Activated CD8-positive, alpha-beta memory T cell treated with anti-CD3 and anti-CD28 coated beads, Interleukin-2, amount 50 U/mL, for 48 hours (primary cell): ENCODE measurements at places on chromosomes 5 and 9.

DNA sequence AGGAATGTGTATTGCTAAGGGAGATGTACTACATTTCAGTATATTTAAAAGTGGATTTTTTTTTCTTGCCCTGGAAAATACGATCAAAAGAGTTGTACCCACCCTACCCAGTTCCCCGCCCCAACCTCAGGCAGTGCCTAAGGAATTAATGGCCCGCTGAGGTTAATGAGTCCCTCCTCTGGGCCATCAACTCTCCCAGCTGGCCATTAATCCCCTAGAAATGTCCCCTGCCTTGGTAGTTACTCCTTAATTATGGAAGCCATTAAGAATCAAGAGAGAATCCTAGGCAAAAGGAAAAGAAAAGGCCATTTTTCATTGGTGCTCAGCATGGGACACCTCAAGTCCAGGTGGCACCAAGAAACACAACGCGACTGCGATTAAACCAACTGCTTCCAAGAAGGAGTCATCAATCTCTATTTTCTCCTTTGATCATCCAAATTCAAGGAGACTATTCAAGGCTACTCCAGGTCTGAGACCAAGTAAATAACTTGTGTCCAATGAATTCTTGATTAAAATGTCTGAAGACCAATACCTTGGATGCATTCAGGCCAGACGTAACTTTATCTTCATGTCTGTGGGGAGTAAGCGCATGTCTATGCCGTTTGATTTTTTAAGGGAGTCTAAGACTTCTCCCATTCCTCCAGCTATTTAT is 1962.2 kb upstream of the WWC1 start:
- DNase-seq: no peak

DNA sequence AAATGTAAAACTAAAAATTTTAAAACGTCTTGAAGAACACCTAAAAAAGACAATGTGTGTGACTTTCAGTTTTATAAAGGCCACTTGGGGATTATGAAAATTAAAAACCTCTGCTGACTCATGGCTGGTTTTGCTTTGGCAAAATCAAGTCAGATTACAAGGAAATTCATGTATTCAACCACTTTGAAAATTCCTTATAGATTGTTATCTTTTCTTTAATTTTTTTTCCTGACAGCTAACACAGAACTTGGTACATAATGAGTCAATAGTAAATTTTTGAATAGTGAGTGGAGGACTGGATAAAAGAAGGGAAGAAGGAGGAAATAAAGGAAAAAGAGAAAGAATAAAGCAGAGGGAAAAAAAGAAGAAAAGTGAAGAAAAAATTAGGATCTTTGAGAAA is 1774.7 kb upstream of the ACO1 start:
- no peak for DNase-seq

- DNase-seq: no peak
Measured at GRCh38 chr5:176578391-176578808, 29.3 kb downstream of the CDHR2 start.

DNA sequence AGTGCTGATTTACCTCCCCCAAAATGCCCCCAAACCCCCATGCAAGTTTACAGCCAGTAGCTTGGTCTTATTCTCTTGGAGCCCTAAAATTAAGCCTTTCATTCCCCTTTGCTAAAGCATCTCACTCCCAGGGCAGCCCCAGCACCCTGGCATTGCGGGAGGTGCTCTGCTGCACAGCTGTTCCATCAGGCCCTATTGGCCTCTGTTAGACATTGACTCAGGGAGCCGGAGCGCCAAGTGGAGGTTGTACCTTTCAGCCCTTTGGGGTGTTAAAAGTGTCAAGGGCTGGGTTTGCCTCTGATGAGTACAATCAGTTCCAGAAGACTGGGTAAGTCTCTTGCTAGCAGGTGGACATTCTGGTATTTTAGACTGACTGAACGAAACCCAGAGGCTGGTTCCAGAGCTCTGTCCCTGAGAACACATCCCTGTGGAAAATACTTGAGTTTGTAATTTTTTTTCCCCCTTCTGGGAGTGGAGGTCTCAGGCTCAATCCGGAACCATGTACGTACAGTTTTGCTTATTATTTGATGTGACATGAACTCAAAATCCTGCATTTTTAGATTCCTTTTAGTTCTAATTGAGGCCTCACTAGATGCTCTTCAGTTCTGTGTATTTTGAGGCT is 102.4 kb downstream of the UBE2R2 start:
- no peak for DNase-seq

GRCh38 chr5:165328846-165329245 is 1823.4 kb downstream of the MAT2B start:
- no peak for DNase-seq

DNA sequence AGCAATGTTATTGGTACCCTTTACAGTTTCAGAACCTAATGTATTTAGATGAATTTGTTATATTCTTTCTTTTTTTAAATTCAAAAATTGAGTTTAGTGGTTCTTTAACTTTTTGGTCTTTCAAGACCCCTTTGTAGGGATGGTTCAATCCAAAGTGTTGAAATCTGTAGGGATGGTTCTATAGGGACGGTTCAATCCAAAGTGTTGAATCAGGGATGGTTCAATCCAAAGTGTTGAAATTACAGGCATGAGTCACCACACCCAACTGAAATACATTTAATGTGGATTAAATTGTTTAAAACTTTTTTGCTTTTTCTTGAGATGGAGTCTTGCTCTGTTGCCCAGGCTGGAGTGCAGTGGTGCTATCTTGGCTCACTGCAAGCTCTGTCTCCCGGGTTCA is 30.6 kb downstream of the SNX2 start:
- DNase-seq: no peak

- no peak for DNase-seq
Measured at GRCh38 chr5:119410448-119411159, 41.7 kb upstream of the HSD17B4 start.
